ENCODE measurements at places on chromosomes 3 and 15.
A peak's percentile ranks its signal among the peaks of the same experiment; 100 is the strongest.

DNA sequence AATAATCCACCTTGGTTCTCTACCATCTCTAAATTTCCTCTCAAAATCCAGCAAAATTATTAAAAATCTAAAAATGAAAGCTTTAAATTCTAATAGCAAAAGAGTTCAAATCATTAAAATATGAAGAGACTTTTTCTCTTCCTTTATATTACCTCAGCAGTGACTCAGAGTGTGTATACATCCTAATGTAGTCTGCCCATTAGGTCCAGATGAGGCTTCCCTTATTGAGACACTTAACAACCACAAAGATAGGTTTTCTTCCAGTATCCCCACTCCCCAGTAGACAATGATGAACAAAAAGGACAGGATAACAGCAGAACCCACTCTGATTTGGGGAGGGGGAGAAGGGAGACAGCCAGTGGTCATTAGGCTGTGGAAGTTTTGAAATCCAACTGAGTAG is 61.5 kb upstream of the DCBLD2 start:
- DNase-seq: no peak

DNA sequence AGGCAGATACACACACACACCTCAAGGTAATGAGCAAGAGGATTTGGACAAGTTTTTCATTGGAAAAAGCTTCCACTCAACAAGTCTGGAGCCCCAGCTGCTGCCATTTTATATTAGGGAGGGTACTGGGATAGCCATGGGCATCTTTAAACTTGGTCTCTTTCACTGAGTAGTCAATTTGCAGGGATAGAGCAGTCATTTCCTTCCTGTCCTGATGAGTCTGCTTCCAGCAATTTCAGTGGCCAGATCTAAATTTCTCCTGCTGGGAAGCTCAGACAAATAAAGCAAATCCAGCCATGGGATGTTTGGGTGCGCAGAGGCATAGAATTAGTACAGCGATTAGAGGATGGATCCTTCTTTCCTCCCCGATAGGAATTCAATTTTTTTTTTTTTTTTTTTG is 874 bp upstream of the ERC2 start:
- no peak for DNase-seq

- no peak for DNase-seq
Measured at GRCh38 chr15:80526556-80527340, 122.6 kb downstream of the ARNT2 start.

- DNase-seq: peak; percentile 95
Measured at GRCh38 chr3:46078712-46079400, 51.6 kb upstream of the XCR1 start.

GRCh38 chr15:45205192-45205591 is 17.4 kb upstream of the SHF start:
- DNase-seq: peak; percentile 57

- DNase-seq: peak; percentile 95
Measured at GRCh38 chr15:48001393-48002039, 119.3 kb upstream of the SLC24A5 start.

DNA sequence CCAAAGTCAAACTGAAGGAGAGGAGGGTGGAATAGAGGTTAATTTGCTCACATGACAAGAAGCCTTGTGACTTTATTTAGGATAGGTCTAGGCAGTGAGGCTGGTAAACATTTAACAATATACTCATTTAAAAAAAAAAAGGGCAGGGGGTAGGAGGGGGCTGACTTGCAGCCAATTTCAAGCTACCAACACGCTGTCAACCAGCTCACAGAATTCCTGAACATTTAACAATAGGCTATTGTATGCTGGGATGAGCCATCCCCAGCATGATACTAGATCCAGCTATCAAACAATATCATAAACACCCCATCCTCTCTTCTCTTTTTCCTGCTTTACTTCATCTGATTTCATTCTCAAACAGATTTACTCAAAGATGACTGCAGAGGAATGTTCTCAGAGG is 1096.3 kb upstream of the CFAP20DC start:
- no peak for DNase-seq

DNA sequence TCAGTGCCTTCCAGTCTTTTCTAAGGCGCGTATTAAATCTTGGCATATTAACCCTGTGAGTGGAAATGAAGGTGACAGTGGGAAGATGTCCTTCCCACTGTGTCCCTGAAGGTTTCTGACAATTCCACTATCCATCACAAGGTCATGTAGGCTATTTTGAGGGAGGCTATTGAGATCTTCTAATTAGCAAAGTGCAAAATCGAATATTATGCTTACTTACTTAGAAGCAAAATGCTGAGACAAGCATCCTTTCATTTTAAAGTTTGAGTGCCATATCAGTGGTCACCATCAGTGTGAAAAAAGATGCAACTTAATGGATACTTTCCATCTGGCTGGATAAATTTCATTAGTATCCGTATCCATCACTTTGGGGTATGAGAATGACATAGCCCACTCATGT is 77.6 kb downstream of the COL6A5 start:
- no peak for DNase-seq

GRCh38 chr15:84862214-84862975 is 22.1 kb upstream of the SLC28A1 start:
- DNase-seq: peak; percentile 33

DNA sequence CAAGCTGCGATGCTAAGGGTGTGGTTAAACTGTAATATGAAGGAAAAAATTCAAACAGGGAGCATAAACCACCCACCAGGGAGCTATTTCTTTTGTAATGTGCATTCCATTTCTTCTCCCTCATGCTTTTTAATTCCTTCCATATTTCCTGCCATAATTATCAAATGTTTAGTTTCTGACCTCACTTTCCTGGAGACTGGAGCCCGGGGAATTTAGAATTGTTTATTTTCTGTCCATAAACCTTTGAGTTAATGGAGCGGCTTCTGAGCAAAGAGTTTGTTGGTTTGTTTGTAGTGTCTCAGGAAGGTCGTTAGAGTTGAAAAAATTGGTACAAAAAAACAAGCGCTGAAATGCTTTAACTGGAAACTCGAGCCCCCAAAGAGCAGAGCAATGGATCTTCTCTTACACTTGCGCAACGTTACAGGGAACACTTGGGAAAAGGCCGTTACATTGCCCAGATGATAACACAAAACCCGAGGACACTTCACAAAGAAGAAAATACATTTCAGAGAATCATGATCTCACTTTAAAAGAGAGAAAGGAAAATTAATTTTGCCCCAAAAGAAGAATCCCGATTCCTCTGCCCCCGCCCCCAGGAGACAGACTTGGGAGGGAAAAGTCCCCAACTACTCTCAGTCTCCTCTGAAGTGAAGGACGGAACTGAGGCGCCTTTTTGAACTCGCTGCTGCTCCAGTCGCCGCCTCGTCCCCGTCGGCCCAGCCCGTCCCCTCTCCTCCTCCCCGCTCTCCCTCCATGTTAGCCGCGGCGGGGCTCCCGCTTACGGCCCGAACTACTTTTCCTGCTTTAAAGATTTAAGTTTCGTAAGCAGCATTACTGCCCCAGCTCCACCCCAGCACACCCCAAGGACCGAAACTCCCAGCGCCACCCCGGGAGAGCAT is 842 bp downstream of the FSTL1 start:
- peak; percentile 19 for DNase-seq

- DNase-seq: no peak
Measured at GRCh38 chr3:85475346-85475745, 516.6 kb downstream of the CADM2 start.

DNA sequence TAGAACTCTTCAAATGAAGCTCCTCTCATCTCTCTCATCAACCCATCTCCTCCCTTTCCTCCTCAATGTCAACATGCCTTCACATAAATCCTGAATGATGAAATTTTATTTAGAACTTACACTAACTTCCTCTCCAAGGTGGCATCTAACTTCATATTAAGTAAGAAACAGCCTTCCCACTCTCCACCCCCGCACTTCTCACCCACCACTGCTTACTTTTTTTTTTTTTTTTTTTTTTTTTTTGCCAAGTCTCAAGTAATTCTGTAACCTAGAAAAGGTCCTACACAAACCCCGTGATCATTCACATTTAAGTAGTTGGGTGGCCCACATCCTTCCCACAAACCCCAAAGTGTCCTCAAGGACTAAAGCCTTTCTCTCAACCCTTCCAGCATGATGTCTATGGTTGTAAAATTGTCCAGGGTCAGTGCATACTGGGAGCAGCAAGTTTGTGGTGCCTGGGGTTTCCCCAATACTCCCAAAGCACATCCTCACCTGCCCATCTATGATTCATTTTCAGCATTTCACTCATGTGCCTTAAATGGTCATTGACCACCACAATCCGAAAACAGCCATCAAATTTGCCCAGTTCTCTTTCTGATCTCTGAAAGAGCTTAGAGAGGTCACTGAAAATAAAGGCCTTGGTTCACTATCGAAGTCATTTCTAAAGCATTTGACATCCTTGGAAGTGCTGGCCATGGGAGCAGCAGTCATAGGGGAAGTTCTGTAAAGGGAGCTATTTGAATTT is 47.2 kb downstream of the CD86 start:
- no peak for DNase-seq

DNA sequence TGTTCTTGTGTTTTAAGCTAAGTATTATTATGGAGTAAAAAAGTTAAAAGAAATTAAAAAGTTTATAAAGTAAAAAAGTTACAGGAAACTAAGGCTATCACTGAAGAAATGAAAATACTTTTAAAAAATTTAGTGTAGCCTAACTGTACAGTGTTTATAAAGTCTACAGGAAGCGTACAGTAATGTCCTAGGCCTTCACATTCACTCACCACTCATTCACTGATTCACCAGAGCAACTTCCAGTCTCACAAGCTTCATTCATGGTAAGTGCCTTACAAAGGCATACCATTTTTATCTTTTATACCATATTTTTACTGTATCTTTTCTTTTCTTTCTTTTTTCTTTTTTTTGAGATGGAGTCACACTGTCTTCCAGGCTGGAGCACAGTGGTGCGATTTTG is 40.7 kb upstream of the SCN5A start:
- no peak for DNase-seq

DNA sequence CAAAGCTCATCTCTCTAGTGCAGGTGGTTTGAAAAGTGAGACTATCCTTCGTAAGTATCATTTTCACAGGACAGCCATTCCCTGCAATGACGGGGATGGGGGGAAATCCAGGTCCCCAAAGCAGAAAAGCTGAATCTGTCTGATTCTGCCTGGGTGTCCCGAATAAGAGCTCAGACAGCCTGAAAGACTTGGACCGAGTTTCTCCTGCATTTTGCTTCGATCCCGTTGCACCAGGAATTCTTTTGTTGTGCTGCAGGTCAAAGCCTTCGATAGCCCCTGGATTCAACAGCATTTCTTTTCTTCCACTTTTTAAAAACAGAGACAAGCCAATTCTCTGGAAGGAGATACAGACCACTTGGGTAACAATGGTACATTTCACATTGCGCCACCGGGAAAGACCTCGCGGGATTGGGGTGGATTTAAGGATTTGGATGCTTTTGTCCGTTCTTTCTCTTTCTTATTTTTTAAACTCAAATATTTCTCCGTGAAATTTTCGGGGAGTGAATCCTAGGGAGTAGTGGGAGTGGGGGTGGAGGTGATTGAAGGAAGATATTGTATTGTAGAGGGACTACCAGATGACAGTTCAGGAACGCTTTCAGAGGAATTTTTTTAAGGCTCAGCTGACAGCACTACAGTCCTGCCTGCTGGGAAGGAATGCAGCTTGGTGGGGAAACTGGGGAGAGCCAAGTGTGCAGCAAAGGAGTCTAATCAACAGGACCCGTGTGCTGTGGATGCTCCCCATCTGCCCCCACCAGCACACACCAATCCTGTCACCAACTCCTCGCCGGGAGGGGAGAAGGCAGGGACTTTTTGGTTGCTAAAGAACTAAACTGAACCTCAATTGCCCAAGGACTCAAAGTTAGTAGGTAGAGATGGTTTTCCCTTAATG is 2.6 kb downstream of the SLITRK3 start:
- no peak for DNase-seq

GRCh38 chr15:72491768-72492167 is 17.6 kb downstream of the ARIH1 start:
- no peak for DNase-seq

- no peak for DNase-seq
Measured at GRCh38 chr3:64463981-64464380, 223.8 kb downstream of the ADAMTS9 start.

DNA sequence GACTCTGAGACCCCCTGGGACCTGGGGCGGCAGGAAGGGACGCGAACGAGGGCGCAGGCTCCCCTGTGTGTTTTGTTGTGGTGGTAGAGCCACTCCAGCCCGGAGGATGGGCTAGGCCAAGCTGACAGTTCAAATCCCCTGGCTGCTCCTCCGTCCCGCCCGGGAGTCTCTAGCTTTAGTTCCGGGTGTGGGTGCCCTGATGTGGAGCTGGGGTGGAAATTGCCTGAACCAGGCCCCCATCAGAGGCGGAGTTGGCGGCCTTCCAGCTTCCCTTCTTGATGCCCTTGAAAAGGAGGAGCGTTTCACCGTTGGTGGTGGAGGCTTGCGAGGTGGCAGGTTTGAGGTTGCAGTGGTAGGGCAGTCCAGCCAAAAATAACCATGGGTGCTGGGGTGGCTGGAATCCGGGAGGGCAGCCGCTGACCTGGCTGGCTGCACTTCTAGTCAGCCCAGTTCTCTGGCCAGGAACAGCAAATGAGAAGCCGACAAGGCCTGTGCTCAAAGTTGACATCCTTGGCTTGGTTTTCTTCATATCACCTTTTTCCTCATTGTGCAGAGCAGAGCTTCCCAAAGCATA is 817 bp downstream of the CLK3 start:
- DNase-seq: peak; percentile 97

DNA sequence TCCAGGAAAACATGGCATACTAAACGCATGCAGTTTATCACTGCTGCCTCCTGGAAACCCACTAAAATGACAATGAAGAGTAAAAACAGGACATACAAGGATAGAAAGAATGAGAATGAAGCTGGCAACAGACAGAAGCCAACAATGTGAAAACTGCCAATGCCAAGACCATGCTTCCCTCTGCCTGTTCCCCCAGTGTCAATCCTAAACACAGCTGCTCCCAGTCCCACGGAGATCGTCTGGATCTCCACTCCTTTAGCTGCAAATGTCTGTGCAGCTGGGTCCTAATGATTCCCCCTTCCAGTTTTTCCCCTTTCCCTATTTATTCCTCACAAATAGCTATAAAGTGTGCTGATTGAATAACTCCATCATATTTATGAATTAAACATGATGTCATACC is 16.1 kb downstream of the LEO1 start:
- DNase-seq: no peak

DNA sequence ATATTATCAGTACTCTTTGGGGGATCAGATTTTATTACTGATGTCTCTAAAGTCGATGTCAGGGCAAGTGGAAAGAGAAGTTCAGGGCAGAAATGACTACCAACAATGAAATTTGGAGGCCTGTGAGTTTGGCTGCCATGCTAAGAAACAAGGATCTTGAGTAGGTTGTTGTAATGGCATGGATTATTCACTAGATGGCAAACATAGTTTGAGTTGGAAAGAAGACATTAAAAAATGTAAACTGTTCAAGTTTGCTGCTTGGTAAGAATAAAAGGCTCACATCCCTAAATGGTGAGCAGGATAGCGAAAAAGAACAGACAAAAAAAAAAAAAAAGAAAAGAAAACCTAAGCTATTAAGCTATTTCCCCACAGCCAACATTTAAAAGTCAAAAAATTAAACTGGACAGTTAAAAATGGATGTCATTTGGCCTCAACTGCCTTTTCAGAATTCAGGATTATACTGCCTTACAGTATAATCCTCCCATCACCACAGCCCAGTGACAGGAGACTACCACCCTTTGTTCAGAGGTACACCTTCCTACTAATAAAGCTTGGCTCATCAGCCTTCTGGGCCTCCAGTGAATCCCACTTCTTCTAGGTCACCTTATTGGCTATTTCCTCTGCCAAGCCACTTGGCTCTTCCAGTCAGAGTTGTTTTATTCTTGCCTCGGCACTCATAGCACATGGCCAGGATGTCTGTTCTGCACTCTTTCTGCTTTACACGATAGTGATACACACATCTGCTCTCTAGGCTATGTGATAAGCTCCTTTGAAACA is 163.7 kb downstream of the PLD1 start:
- peak; percentile 50 for DNase-seq
